ENCODE measurements at places on chromosomes 4 and X. TPM values are rescaled to one million over a fixed set of nuclear protein-coding genes. Genes with fewer than 3 reads are reported as not detected.

Gene MXRA5
- 13.1 TPM for total RNA-seq

Gene TMEM154
- 2.7 TPM for total RNA-seq

Gene NPNT
- 53.0 TPM for total RNA-seq

Gene GPR119
- not detected for total RNA-seq

GRCh38 chr4:13396161-13396560, 88.0 kb downstream of the RAB28 start:
- DNase-seq, result no peak
- H3K27me3 ChIP-seq, result no peaks in the 10 kb centered on the region
- H3K27ac ChIP-seq, result no peak overlapping the region
- no peaks in the 10 kb centered on the region for H3K4me1 ChIP-seq
- no peak overlapping the region for H3K4me3 ChIP-seq

DNA sequence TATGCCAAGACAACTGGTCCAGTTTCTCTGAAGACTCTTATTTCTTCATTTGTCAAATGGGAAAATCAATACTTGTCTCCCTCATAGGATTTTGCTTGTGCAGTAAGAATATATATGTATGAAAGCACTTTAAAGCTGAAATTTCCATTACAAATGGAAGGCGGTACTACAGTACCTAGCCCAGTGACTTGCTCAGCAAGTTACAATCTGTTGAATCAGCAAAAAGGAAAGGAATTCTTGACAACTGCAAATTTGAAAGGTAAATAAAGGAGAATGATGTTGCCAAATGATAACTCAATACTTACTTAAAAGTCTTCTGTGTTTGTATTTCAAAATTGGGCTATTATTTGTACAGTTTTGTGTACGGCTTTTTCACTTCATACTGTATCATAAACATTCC, 71.1 kb downstream of the PKD2 start:
- no peak overlapping the region for H3K4me3 ChIP-seq
- H3K4me1 ChIP-seq, result no peaks in the 10 kb centered on the region
- peaks cover 4% of the 10 kb centered on the region for H3K36me3 ChIP-seq
- H3K27me3 ChIP-seq, result no peaks in the 10 kb centered on the region

DNA sequence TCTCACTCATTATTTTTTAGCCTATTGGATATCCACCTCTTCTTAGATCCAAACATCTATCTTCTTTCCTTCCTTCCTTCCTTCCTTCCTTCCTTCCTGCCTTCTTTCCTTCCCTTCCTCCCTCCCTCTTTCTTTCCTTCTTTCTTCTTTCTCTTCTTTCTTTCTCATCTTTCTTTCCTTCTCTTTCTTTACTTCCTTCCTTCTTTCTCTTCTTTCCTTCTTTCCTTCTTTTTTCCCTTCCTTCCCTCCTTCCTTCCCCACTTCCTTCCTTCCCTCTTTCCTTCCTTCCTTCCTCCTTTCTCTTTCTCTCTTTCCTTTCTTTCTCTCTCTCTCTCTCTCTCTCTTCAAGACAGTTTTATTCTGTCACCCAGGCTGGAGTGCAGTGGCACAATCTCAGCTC, 1239.8 kb downstream of the PCDH7 start:
- H3K27me3 ChIP-seq, result no peaks in the 10 kb centered on the region
- no peak overlapping the region for H3K27ac ChIP-seq
- no peaks in the 10 kb centered on the region for H3K4me1 ChIP-seq
- H3K36me3 ChIP-seq, result no peaks in the 10 kb centered on the region

- H3K4me3 ChIP-seq, result no peak overlapping the region
- no peak for DNase-seq
- no peaks in the 10 kb centered on the region for H3K4me1 ChIP-seq
- H3K27ac ChIP-seq, result no peak overlapping the region
- H3K27me3 ChIP-seq, result no peaks in the 10 kb centered on the region
These were observed 55.7 kb downstream of the SEPSECS start for GRCh38 chr4:25104591-25104990.

Gene VBP1
- 32.2 TPM for total RNA-seq

DNA sequence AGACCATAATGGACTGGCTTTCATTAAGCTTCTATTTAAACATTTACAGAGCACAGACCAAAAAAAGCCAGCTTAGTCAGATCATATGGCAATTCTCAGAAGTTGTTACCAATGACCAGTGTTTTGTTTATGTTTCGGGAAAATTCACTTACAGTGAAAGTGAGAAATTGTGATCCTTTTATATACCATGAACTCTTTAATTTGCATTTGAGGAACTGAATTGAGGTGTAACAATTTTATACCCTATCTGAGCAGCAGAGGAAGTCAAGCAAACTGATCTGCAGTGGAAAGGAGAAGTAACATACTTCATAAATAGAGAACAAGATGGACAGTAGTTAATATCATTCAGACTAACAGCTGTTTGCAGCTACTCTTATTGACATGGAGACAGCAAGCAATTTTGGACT, 97.1 kb downstream of the TMA16 start:
- no peaks in the 10 kb centered on the region for H3K36me3 ChIP-seq
- no peak overlapping the region for H3K4me3 ChIP-seq
- H3K27ac ChIP-seq, result no peak overlapping the region
- H3K27me3 ChIP-seq, result no peaks in the 10 kb centered on the region
- no peak for DNase-seq

DNA sequence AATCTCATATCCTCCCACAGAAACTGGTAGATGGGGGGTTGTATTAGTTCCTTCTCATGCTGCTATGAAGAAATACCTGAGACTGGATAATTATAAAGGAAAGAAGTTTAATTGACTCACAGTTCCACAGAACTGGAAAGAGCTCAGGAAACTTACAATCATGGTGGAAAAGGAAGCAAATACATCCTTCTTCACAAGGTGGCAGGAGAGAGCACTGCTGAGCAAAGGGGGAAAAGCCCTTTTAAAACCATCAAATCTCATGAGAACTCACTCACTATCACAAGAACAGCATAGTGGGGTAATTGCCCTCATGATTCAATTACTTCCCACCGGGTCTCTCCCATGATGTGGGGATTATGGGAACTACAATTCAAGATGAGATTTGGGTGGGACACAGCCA, 250.5 kb upstream of the GPRIN3 start:
- no peaks in the 10 kb centered on the region for H3K36me3 ChIP-seq
- no peaks in the 10 kb centered on the region for H3K27me3 ChIP-seq
- H3K4me3 ChIP-seq, result no peak overlapping the region

GRCh38 chr4:70914000-70914399, 11.8 kb downstream of the MOB1B start:
- H3K27ac ChIP-seq, result no peak overlapping the region
- H3K36me3 ChIP-seq, result no peaks in the 10 kb centered on the region
- no peaks in the 10 kb centered on the region for H3K27me3 ChIP-seq
- H3K4me1 ChIP-seq, result no peaks in the 10 kb centered on the region

Gene HNRNPD
- total RNA-seq, result 87.3 TPM
